Stimulated activated CD8-positive, alpha-beta memory T cell treated with anti-CD3 and anti-CD28 coated beads, Interleukin-2, amount 100 ng/mL, for 1 hour (primary cell): ENCODE measurements at places on chromosomes 1 and 21.
A peak's percentile ranks its signal among the peaks of the same experiment; 100 is the strongest.

GRCh38 chr1:170678027-170678600 is 14.2 kb downstream of the PRRX1 start:
- no peak for DNase-seq

GRCh38 chr1:84876353-84876752 is 16.7 kb downstream of the LPAR3 start:
- DNase-seq, result no peak

DNA sequence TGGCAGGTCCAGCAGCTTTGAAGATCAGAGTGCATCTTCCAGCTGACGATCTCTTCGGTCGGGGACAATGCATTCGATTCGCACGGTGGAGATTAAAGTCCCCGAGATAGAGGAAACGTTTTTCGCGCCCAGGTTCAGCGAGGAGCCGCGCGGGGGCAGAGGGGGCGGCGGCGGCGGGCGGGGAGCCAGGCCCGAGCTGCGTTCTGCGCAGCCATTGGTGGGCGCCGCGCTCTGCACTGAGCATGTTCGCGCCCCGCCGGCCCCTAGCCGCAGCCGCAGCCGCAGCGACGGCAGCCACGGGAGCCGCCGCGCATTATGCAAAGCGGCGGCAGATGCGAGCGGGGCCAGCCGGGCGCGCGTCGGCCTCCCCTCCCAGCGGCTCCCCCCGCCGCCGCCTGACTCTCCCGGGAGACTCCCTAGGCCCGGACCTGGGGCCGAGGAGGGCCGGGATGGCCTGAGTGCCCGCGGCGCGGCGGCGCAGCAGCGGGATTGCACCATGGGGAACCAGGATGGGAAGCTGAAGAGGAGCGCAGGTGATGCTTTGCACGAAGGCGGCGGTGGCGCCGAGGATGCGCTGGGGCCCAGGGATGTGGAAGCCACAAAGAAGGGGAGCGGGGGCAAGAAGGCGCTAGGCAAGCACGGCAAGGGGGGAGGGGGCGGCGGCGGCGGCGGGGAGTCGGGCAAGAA is at the start of gene FMN2:
Gene FMN2, plus strand, starts transcription at position 270 of the 687 bp plus-strand sequence. Its CDS starts 227 bp downstream, at position 497.
- no peak for DNase-seq

GRCh38 chr1:246893191-246893939 is 38.4 kb downstream of the AHCTF1 start:
- no peak for DNase-seq

DNA sequence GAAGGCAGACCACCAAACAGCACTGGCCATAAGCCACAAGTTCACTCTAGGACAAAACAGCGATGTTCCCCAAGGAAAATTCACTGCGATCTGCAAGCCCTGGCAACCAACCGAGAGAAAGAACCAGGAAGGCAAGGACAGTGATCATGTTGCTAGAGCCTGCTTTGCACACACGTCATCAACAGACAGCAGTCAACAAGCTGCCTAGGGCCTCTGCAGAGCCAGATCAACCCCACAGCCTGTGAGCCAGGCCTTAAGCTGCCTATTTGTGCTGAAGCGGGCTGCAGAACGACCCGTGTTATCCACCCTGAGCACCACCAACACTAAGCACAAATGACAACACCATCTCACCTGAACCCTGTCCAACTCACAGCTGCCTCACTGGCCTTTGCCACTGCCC is 6.2 kb upstream of the YRDC start:
- no peak for DNase-seq

DNA sequence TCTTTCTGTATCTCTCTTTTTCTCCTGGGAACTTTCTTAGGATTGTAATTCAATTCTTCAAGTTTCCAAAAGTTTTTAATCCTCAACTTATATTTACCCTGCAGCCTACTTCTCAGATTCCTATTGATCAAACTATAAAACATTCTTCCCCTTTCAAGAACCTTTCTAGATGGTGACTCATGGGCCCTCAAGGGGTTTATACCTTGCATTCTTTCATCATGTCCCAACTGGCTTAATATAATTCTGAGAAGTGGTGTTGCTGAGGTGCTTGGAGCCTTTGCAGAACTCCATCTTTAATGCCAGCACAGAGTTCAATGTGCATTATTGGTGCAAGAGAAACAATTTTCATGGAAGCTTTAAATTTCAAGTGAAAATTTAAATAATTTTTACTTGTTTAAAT is 273.4 kb downstream of the VAV3 start:
- DNase-seq, result no peak

DNA sequence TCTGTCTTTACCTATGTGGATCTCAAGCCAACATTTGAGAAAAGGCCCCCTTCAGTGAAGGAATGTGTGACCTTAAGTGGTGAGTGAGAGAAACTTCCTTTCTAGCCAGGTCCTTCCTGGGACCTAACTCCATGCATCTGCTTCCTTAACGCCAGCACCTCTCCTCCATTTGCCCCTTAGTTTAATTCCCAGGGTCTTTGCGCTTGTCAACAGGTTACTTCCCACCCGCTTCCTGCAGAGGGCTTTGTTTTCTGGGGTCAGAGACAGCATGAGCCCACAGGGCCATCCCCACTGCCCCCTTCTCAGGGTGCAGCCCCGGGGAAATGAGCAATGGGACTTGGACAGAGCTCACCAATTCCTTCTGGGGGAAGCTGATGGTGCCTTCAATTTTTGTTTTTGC is 54.8 kb downstream of the EVA1C start:
- DNase-seq, result no peak

- no peak for DNase-seq
Measured at GRCh38 chr1:228315484-228315944, 91.1 kb downstream of the TRIM11 start.

GRCh38 chr1:85087659-85088407 is 39.5 kb upstream of the MCOLN3 start:
- no peak for DNase-seq

DNA sequence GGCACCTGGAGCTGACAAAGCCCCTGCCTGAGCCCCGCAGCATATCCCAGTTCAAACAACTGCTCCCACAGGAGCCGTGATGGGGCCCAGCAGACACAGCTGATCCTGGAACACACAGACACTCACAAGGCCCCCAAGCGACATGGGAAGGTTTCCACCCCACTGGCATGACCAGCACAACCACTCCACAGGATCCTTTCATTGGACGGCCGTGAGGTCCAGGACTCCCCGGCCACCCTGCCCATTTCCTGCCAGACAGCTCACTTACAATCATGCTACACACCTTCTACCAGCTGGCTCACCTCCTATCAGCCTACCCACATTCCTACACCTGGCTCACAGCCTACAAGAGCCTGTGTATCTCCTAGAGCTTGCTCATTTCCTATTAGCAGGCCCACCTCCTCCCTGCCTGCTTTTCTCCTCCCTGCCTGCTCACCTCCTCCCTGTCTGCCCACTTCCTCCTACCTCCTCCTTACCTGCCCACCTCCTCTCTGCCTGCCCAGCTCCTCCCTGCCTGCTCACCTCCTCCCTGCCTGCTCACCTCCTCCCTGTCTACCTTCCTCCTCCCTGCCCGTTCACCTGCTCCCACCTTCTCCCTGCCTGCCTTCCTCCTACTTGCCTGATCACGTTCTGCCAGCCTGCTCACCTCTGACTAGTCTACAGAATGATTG is 73.9 kb downstream of the MATN1 start:
- DNase-seq, result no peak

DNA sequence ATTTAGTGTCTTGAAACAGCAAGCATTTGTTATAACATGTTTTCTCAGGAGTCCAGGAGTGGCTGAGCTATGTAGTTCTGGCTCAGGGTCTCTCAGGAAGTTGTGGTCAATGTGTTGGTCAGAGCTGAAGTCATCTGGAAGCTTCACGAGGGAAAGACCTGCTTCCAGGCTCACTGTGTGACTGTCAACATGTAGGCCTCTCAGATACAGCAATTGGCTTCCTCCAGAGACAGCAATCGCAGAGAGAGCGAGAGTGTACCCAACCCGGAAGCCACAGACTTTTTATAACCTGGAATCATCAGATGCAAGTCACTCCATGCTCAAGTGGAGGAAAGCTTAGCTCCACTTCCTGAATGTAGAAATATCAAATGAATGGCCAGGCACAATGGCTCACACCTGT is 40.9 kb downstream of the TNFRSF9 start:
- DNase-seq, result no peak

DNA sequence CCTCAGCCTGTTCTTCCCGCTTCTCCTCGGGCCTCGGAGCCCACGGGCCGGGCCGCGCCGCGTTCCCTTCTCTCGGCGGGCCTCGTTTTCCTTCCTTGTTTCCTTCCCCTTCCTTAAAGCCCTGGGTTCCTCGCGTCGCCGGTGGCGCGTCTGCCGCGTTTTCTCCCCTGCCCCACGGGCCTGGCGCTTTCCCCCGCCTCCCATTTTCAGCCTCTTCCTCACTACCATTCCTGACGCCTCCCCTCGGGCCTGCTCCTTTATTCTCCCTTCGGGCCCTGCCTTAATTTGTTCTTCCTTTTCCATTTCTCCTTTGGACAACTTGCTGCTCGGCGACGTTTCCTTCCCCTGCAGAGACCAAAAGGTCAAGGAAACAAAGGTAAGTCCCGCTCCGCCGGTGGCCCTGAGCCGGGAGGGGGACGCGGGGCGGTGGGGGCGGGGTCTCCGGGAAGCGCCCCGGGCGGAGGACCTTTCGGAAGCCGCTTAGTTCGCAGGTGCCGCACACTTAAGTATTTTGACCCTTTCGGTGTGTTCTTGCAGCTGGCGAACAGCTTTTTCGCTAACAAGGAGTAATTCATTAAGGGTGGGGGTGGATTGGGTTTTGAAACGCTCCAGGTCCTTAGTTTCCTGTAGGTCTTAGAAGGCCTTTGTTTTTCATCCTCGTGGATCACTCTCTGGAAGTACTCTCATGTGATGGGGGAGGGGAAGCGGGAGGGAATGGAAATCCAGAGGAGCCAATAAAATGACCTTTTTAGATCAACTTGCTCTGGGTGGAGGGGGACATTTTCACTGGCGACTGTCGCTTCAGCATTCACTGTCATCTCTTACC is 780 bp downstream of the YTHDF2 start:
- peak; percentile 20 for DNase-seq

DNA sequence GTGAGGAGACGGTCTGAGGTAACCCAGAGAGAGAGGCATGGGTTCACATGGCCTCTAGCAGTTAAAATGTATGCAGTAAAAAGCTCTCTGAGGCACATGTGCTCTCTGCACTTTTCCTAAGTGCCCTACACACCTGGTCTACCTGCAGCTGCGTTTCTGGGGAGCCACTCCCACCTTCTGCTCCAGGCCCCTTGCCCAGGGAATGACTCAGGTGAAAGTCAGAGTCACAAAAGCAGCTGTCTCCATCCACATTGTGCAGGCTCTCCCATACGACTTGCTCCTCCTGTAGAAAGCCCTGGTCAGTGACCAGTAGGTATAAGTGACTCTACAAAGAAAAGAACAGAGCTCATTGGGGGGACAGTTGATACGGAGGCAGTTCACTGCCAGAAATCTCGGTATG is 8.8 kb downstream of the MINDY1 start:
- no peak for DNase-seq

- no peak for DNase-seq
Measured at GRCh38 chr1:246139745-246140182, 367.3 kb downstream of the SMYD3 start.

DNA sequence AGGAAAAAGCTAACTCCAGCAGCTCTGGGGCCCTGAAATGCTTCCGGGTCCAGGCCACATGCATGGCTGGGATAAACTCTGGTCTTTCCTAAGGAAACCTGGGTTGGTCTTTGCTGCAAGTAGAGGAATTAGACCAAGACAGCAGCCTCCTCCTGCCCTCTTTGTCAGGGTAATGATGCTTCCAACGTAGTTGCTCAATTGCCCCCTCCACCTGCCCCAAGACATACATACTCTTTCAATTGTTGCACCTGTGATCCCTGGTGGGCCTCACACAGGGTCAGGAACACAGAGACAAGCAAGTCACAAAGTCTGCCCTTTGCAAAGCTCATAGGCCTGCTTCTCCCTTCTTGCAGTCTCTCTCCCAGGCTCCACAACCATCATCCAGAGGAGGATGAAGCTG is 41.9 kb upstream of the GRIK3 start:
- no peak for DNase-seq

GRCh38 chr1:55214934-55215193 is 300 bp downstream of the USP24 start:
- DNase-seq, result no peak

DNA sequence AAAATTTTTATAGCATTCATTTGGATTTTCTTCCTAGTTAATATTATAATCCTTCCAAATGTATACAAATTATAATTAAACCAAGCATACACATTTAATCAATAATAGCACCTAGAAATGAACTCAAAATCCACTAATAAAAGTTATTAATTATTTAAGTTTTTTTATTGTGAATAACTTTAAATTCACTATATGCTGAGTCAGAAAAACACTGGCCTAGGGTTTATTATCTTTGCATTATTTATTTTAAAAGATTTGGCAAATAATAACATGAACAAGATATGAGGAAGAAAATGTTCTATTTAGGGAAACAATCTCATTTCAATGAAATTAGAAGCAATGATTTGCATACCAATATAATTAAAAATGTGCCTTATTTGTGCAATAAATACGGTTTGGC is 951.5 kb downstream of the KCNT2 start:
- DNase-seq, result no peak
